HuH-7 (cell line): ENCODE measurements at places on chromosomes 2 and 18.
A peak's percentile ranks its signal among the peaks of the same experiment; 100 is the strongest.

- DNase-seq = no peak
These were observed 826.9 kb upstream of the PIK3C3 start for GRCh38 chr18:41128126-41128525.

GRCh38 chr2:218755567-218756404 lies 26.2 kb upstream of the CYP27A1 start:
- peak; percentile 61 for DNase-seq

DNA sequence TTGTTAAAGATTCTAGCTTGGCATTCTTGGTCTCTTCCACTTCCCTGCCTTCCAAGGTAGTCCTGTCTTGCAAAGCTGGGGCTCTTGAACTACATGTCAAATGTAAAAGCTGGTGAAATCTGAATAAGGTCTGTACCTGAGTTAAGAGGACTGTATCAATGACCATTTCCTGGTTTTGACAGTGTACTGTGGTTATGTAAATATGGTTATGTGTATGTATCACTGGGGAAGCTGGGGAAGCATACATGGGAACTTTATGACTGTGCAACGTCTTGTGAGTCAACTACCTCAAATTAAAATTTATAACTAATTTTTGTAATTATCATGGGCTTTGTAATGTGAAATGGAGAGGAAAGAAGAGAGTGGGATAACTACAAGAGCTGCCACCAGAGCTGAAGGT lies 81.7 kb downstream of the COL4A4 start:
- no peak for DNase-seq

GRCh38 chr18:9475643-9476591 lies 604 bp downstream of the RALBP1 start:
- peak; percentile 26 for DNase-seq

DNA sequence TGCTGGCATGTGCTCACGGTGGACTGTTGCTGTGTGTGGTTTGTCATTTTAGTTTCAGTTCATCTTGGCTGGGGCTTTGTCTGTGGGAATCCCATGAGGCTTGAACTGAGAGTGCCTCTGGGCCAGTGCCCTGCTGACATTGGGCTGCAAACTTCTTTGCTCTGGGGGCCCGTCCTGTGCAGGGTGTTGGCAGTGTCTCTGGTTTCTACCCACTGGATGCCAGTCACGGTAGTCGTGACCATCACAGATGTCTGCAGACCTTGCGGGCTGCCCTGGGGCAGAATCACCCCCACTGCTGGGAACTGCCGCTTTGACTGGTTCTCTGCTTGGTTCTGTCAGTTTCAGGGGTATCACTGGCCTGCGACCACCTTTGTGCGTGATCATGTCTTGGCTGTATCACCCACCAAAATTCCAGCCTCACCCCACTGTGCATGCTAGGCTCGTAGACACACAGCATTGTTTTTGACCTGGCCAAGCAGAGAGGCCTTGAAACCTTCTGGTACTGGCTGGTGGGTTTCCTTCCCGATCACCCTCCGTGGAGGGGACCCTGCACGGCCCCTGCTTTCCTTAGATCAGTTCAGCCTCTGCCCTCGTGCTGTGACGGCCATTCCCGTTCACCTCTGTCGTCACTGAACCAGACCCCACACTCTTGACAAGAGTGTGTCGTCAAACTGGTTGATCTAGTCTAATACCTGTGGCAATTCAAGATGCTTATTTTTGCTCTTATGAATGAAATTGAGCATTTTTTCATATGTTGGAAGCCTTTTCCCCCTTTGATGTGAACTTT lies 57.6 kb downstream of the KCNG2 start:
- DNase-seq = no peak

DNA sequence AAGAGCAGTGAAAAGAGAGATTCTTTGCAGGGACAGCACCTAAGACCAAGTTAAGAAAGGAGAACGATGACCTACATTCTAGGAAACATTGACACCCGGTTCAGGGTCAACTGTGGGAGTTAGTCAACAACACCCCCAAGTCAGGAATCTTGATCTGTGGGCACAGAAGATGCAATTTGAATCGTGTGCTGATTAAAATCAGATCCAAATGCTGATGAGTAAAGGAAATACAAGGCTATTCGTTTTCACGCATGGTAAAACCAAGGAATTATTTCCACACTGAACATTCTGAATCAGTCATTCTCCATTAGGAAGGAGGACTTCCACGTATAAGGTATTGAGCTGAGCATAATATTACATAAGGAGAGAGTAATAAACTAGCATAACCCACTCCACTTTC lies 124.2 kb downstream of the COPS8 start:
- no peak for DNase-seq

DNA sequence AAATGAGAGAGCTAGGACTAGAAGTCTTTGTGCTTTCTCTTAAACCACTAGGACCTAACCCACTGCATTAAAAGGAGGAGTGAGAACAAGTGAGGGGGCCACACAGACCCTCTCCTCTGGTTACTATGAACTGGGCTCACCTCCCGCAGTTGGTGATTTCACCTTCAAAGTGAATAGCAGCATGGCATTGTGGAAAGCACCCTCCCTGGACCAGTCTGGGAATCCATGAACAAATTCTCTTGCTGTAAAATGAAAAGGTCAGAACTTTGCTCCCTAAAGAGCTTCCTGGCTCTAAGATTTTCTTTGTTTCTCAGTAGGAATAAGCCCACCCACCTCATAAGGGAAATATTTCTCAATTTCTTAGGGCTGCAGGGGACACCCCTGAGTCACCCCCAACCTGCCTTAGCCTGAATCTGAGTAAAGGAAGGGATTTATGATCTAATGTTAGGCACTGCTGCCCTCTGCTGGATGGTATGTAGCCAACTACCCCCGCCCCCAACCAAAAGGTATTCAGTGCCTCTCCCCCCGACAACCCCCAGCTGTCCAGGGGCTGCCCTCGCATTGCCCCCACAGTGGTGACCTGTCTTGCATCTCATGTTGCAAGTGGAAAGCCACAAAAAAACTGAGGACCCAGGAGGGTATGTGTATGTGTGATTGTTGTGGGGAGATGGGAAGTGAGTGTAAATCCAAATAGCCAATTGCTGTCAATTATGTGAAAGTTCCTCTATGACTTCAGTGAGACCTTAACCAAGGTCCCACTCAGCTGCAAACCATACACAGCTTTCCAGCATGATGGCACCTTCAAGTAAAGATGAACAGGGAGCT lies 230.9 kb upstream of the SLC14A2 start:
- peak; percentile 19 for DNase-seq

- DNase-seq = no peak
These were observed 47.8 kb upstream of the ST3GAL5 start for GRCh38 chr2:85936421-85937068.

GRCh38 chr2:201909961-201910361 lies 103.6 kb downstream of the CDK15 start:
- no peak for DNase-seq

GRCh38 chr2:238743243-238744065 lies 104.4 kb upstream of the TWIST2 start:
- no peak for DNase-seq

DNA sequence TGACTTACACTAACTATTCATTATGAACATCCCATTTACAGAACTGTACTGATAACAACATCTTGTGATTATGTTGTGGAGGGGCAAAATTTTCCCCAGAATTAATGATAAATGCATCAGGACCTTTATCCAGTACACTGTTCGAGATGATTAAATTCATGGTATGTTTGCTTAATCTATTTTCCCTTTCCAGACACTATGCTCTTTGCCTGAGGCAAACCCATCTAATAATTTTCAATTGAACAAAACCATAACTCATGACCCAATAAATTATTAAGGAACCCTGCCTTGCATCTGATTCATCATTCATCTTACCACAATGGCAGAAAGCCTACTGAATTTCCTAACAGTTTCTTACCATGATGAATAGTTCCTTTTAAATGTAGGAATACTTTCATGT lies 385.0 kb downstream of the DSEL start:
- no peak for DNase-seq

- DNase-seq = no peak
These were observed 16.0 kb downstream of the SLC9A2 start for GRCh38 chr2:102635317-102635716.

DNA sequence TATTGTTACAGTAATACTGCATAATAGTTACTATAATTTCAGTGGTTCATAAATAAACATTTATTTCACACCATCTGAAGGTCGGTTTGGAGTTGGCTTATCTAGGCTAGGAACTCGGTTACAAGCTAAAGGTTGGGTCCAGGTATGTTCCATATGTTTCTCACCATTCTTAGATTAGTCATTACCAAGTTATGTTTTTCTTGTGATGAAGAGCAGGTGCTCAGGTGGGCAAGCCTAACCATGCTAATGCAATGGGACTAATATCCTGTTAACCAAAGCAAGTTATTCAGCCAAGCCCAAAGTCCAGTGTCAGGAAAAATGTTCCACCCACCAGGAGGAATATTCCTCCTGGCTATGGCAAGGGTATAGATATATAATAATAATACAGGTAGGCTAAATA lies 93.2 kb downstream of the CPO start:
- no peak for DNase-seq

- DNase-seq = no peak
These were observed 38.2 kb upstream of the MCM6 start for GRCh38 chr2:135914485-135914884.

DNA sequence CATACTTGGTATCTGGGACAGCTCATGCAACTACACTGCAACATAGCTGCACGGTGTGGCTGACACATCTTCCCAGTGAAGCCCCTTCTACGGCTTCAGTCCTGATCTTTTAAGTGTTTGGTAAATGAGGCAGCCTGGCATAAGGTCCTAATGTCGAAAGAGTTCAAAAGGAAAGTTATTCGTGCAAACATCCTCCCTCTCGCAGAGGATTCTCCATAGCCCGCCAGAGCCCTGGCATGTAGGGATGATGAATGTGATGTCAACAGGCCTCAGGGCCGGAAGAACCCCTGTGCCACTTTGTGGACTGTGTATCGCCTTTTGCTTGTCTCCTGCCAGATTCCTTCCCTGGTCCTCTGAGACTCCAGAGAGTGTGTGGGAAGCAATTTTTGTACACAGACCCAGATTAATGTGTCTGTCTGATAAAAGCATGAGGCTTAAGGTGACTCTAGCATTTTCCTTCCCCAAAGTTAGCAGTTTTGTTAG lies 88.5 kb downstream of the SOCS6 start:
- DNase-seq = no peak

- DNase-seq = peak; percentile 72
These were observed 9.4 kb upstream of the CD302 start for GRCh38 chr2:159807183-159808031.

- DNase-seq = no peak
These were observed 15.8 kb downstream of the INPP5D start for GRCh38 chr2:233075966-233076339.

GRCh38 chr2:71454221-71455010 lies 1.1 kb downstream of the DYSF start:
- DNase-seq = no peak

DNA sequence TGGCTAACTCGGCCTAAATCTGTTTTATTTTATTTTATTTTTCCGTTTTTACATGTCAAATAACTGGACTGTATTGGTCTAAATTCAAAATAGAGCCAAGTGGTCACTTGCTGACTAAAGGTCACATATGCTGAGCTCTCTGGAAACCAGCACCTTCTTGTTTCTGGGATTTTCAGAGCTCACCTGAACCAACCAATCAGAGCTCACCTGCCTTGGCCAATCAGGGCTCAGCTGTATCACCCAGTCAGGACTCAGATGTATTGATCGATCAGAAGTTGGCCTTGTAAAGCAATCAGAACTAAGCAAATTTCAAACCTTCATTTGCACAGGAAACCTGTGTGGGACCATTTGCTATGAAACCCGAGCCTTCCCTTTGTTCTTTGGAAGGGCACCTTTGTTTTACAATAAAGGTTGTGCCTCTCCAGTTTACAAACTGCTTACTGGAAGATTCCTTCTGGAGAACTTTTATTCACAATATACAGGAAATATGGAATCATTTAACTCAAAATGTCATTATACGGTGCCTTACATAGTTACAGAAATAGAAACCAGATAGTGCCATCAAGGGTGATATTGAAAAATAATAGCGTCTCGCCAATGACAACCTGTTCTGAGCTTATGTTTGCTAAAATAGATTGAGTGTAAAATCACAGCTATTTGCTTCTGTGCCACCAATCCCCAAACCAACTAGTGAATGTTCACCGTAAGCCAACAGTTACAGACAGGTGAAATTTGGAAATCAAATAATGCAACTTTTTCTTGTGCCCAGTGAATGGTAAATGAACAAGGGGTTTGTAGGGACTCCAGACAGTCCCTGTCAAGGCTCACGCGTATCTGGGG lies 17.3 kb upstream of the PSD4 start:
- DNase-seq = peak; percentile 54

DNA sequence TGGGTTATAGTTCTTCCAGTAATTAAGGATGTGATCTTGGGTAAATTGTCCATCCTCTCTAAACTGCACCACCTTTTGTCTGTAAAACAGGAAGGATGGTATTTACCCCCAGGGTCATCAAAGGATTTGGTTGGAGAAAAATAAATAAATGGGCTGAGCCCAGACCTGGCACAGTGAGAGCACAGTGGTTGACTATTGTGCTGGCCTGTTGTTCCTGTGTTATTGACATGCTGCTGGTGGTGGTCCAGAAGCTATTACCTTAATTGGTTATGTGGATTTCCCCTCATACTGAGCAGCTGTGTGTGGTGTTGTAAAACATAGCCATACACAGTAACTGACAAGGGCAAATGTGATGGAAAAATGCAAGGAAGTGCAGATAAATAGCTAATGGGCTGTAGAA lies 746 bp upstream of the IL37 start:
- no peak for DNase-seq

DNA sequence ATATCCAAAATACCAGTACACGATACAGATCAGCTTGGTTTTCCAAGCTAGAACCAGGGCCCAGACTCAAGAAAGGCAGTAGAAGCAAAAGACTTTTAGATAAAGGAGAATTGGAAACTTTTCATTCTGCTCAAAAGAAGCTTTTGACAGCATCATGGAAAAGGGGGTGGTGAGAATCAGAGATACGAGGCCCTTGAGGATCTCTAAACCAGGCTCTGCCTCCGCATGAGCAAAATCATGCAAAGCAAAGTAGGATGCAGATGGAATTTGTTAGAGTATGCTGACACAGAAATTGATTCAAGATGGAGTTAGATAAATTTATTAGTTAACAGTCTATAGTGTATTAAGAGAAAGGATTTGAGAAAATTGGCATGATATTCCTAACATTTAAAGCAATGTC lies 39.8 kb downstream of the FAM98A start:
- DNase-seq = no peak

- no peak for DNase-seq
These were observed 779.9 kb upstream of the CNTNAP5 start for GRCh38 chr2:123245156-123245555.

DNA sequence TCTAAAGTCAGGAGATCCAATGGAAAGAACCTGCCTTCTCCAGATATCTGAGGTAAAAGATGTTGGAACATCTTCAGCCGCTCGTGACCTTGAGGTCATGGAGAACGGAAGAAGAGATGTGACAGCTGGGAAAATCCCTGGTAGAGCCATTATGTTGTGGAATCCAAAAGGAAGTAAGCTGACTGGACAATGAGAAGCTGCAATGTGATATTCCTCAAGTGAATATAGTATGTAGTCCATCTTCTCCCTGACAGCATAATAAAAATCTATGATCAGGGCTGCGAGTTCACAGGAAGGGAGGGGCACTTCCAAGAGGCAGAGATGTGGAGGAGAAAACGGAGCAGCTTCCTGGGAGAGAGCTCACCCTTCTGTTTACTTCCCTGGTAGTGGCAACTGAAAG lies 201.0 kb upstream of the SP5 start:
- DNase-seq = no peak

- DNase-seq = no peak
These were observed 450.2 kb upstream of the KLHL29 start for GRCh38 chr2:22934747-22935146.

GRCh38 chr2:134396493-134396892 lies 142.6 kb downstream of the MGAT5 start:
- DNase-seq = no peak

GRCh38 chr2:211061612-211062296 lies 505.4 kb downstream of the CPS1 start:
- no peak for DNase-seq
